Fibroblast of lung (primary cell): ENCODE measurements at places on chromosomes 3 and 15.

GRCh38 chr15:77181305-77182074, 110.6 kb upstream of the TSPAN3 start:
- DNase-seq: no peak

GRCh38 chr3:149879872-149880271, 66.9 kb downstream of the RNF13 start:
- peak; percentile 53 for DNase-seq

- DNase-seq: no peak
Measured at GRCh38 chr3:72538070-72538745, 310.0 kb downstream of the SHQ1 start.

DNA sequence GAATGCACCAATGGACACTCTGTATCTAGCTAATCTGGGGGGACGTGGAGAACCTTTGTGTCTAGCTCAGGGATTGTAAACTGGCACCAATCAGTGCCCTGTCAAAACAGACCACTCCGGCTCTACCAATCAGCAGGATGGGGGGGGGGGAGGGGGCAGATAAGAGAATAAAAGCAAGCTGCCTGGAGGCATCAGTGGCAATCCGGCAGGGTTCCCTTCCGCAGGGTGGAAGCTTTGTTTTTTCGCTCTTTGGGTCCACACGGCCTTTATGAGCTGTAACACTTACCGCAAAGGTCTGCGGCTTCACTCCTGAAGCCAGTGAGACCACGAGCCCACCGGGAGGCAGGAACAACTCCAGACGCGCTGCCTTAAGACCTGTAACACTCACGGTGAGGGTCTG, 827.1 kb downstream of the PLOD2 start:
- DNase-seq: no peak

DNA sequence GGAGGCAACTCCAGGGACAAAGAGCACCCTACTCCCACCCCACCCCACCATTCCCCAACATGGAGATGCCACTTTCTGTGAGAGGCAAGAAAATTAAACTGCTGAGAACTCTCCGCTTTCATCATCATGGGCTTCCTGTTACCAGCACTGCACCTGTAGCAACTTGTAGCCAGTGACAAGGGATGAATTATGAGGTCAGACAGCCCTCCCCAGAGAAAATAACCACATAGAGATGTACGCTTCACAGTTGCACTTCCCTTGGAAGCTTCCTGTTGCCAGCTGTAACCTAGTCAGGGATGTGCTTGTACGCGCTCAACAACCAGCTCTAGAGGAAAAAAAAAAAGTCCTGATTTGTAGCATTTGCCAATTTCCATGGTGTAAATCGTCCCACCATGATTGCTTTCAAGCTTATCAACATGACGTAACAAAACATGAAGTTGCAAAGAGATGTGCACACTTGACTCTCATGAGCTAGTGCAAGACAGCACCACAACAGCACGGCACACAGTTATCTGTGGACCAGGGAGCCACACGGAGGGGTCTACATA, 145.4 kb downstream of the RAB11A start:
- no peak for DNase-seq

DNA sequence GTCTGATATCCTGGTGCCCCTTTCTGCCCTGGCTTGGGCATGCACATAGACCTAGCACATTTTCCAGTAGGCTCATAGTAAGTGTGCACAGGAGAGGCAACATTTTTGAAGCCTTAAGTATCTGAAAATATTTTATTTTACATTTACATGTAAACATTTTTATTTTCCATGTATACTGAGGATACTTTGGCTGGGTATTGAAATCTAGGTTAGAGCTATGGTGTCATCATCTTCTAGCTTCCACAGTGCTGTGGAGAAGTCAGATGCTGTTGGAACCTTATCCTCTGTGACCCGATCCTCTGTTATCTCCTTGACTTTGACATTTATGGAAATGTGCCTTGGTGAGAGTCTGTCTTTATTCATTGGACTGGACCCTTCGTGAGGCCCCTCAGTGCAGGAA, 74.1 kb downstream of the PLXNA1 start:
- DNase-seq: no peak

GRCh38 chr3:56086355-56086754, 381.9 kb downstream of the ERC2 start:
- DNase-seq: peak; percentile 47

- DNase-seq: peak; percentile 24
Measured at GRCh38 chr15:31605467-31605931, 278.9 kb downstream of the KLF13 start.

DNA sequence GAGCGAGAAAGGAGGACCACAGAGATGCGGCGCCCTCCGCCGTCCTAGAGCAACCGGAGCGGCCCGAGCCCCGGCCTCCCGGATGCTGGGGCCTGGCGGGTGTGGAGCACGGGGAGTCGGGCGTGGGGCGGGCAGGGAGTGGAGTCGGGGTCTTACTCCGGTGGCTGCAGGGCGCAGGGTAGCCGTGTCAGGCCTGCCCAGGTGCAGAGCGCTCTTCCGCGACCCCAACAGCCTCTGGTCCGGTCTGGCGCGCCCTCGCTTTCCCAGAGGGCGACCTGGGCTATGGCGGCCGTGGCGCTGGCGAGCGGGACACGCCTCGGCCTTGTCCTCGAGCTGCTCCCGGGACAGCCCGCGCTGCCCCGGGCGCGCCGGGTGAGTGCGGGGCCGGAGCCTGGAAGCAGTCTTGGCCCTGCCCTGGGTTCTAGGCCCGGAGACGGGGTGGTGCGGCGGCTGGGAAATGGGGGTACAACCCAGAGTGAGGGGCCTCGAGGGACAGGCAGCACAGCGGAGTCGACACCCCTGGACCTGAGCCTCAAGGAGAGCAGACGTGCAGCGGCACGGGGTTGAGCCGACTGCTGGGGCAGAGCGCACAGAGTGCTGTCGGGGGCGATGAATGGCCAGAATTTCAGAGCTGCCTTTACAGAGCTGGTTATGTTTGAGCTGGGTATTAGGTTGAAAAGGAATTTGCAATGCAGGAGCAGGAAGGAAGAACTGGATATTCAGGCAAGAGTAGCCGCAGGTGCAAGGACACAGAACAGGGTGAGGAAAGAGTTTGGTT, at the start of gene ZNF662:
Gene ZNF662 (plus strand): TSS at position 73 of the 778 bp plus-strand sequence. CDS start 1,973 bp downstream, outside the sequence.
- peak; percentile 55 for DNase-seq

GRCh38 chr15:57551715-57552677, 39.7 kb upstream of the MYZAP start:
- DNase-seq: no peak

DNA sequence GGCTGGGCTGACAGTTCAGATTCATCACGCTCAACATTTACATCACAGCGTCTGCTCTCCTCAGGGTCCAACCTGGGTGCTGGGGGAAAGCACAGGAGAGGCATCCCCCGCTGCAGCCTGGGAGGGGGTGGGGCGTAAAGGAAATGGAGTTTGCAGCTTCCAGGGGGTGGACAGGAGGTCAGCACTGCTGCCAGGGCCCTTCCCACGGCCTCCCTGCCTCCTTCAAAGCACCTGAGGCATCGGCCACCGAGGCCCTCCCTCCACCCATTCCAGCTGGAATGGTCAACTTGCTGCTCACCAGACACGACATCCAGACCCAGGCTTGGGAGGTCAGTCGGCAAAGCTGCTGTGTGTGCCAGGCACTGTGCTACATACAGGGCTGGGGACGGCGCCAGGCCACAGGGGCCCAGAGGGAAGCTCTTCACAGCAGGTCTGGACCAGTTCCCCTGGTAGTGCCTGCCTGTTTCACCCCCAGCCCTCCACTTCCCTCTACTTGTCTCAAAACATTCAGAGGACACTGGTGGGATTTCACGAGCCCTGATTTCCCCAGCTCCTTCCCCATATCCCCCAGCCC, 120.7 kb downstream of the ANP32A start:
- no peak for DNase-seq

DNA sequence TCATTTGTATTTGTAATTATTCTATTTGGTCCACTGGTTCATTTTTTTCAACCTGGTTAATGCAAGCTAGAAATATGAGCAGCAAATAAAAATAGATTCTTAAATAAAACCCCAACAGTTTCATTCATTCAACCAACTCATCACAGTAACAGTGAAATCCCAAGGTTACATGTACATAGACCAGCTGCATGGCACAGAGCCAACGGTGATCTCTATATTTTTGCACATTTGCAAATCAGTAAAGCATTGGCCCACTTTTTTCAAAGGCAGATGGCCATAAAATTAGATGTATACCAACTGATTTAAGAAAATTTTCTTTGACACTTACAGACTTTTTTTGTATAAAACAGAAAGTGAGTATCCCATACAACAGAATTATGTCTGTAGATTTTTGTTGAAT, 49.3 kb downstream of the STRIT1 start:
- DNase-seq: peak; percentile 77

- DNase-seq: no peak
Measured at GRCh38 chr3:154176036-154176435, 54.8 kb downstream of the ARHGEF26 start.

DNA sequence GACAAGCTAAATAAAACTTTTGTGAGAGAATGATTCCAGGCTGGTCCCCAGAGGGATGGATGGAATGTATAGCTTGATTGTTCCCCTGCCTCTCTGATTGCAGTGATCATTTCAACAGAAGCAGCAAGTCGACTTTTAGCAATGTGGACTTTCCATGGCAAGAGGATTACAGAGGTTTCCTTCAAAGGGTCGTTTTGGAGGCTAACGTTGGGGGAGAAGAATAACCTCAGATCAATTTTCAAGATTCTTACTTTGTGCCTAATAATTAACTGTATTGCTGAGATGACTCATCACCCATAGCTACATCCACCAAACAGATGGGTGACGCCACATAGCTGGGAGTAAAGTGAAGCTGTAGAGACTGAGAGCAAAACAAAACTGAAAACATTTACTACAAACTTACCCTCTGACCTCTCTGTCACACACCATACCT, 79.9 kb downstream of the GTPBP8 start:
- peak; percentile 59 for DNase-seq

DNA sequence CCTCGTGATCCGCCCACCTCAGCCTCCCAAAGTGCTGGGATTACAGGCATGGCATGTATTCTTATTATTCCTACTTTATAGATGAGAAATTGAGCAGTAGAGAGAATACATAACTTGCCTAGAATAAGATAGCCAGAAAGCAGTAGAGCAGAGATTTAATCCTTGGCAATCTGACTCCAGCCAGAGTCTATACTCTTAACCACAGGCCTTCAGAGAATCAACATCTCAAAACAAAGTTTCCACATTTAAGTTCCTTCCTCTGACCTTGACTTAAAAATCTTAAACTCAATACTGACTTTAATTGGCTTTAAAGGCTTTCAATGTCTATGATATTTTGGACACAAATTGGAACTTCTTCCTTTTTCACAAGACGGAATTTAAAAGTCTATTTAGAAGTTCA, 37.1 kb downstream of the ZNF106 start:
- no peak for DNase-seq

DNA sequence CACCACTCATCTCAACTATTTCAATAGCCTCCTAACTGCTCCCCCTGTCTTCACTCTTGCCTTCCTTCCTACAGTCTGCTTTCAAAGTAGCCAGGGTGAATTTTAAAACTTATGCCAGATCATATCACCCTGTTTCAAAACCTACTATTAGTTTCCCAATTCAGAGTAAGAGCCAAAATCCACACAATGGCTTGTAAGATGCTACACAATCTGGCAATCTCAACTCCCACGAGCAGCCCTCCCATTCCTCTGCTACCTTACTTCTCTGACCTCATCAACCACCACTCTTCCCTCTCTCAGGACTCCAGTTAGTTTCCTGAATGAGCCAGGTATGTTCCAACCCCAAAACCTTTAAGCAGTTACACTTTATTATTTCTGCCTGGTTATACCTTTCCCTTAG, 62.5 kb downstream of the VPS13C start:
- DNase-seq: no peak

DNA sequence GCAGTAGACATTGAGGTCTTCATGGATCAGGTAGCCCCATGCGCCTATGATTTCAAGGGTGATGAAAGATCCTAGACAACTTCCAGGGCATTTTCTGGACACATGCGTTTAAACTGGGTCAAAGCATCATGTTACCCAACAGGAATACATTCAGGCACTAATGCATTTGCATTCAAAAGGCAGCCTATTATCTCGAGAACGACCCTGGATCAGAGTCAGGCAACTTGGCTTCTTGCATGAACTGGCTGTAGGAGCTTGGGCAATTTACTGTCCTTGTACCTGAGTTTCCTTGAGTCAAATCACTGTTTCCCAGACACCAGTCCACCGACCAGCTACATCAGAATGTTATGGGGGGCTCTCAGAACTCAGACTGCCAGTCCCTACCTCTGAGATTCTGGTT, 51.5 kb upstream of the CHST2 start:
- DNase-seq: no peak
